ENCODE measurements at places on chromosomes 11 and 22.

- DNase-seq = no peak
Observed at GRCh38 chr22:37295213-37295886, 13.0 kb downstream of the CYTH4 start.

DNA sequence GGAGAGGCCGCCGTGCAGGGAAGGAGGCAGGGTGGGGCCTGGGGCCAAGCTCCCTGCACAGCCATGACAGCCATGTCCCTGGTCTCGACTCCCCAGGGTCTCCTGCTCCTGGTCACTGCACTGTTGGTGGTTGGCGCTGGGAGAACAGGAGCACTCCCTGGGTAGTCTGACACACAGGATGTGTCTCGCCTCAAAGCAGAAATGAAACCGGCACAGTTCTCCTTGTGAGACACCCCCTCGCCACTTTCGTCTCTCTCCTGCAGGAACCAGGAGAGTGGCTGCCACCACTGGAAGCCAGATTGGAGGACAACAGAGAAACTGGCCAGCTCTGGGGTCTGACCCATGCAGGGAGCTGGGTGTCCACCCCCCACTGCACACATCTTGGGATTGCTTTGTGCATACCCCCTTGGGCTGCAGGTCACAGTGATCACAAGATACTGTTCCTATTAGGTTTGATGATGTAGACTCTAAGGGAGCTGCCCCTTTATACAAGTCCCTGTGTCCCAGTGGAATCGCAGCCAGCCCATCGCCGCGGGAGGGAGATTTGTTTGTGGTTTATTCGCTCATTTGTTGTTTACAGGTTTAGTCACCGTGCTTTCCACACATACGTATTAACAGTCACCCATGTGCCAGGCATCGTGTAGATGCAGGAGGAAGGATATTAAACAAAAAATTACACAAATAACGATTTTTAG lies 27.0 kb upstream of the YWHAH start:
- no peak for DNase-seq

DNA sequence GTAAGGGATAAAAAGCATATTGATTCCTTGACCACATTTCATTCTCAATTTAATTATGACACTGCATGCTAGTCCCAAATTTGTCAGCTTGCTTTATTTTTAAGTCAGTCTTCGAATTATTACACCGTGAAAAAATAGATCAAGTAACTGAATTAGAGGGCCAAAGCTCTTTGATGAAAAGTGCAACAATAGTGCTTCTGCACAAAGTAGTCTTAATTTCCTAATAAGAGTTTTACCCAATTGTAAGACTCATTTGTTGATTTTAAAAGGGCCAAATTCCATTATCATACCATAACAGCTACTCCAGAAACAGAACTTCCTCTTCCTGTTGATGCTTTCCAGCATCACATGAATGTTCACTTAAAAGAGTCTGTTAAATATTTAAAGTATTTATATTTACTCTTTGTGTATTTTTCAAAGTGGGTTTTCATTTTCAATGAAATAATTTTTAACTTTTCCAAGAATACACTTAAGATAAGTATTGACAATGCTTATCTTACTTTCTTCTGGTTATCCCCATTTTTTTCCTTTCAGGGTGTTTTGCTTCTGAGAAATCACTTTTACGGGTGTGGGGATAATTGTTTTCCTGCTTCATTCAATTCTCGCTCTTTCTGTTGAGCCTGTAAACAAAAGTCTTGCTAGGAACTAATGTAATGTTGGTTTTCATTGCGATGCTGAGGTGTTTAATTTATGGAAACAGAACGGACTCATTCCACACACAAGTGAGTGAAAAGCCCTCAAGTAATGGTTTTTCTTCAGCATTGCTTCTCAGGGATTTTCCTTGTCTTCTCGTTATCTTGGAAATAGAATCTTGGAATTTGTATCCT lies 2.1 kb downstream of the ARHGEF12 start:
- DNase-seq = no peak

DNA sequence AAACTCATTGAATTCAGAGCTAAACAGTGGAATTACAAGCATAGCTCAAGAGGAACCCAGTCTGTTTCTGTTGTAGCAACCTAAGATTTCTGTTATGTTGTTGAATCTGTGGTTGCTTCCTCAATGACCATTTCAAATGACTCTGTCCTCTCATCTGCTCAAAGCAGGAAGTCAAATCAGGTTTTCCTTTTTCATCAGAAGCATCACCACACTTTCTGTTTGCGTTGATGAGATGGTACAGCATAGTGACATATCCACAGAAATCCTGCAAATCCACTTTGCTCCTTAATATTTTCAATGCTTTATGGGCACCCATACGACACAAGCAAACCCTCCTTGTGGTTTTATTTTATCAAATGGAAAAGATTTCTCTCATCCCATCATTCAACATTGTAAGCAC lies 12.6 kb upstream of the UCP2 start:
- DNase-seq = no peak

DNA sequence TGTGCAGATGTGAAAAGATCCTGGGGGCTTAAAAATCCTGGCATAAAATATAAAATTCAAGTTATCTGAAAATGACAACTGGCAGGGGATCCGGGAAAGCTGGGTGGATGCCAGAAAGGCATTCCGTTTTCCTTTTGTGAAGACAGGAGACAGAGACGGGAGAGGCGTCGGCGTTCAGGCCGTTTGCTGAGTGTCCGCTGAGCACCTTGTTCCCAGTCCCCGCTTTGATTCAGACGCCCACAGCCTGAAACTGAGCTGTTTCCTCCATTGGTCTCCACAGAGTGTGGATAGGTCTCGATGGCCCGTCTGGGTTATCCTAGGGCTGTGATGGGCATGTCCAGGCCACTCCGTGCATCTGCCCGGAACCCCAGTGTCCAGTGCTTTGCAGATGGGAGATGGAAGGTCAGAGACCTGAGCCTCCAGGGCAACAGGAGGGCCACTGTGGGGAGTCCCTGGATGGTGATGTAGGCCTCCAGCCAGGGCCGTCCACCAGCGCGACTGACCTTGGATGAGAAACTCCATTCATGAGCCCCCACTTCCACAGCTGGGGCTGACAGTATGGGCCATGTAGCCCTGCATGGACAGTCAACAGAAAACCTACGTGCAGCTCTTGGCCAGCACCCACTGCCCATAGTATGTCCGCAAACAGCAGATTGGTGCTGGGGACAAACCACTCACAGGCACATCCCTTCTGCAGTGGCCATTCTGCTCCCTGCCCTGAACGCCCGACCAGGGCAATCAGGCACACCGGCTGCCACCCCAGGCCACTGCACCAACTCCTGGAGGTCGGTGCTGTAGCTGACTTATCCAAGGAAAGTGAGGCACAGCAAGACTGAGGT lies 11.6 kb downstream of the MRGPRF start:
- no peak for DNase-seq

- DNase-seq = no peak
Observed at GRCh38 chr11:21896746-21897602, 295.9 kb upstream of the ANO5 start.

- DNase-seq = no peak
Observed at GRCh38 chr22:43789452-43789851, 22.7 kb downstream of the EFCAB6 start.
